HEK293T (cell line): ENCODE measurements at places on chromosomes 1 and 21.

- DNase-seq = no peak
These were observed 9.0 kb upstream of the SH3GLB1 start for GRCh38 chr1:86695400-86695799.

- DNase-seq = no peak
These were observed 22.2 kb downstream of the EPHX4 start for GRCh38 chr1:92051948-92052347.

GRCh38 chr1:115142616-115143015 lies 53.3 kb upstream of the TSPAN2 start:
- no peak for DNase-seq

DNA sequence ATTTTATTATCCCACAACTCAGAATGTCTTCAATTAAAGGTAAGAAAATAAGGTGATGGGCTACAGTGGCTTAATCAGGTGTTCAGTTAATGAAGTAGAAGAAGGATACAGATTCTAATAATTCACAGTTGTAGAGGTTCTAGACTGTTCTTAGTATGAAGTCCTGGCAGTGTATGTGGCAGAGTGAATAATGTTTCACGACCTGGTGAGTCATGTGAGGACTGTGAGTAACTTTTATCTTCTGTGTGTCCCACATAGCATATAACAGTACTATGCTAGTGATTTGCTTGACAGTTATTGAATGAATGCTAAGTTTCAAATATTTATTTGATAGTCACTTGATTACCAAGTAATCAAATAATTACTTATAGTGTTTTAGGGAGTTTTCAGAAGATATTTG lies 20.0 kb downstream of the SLC16A4 start:
- no peak for DNase-seq

DNA sequence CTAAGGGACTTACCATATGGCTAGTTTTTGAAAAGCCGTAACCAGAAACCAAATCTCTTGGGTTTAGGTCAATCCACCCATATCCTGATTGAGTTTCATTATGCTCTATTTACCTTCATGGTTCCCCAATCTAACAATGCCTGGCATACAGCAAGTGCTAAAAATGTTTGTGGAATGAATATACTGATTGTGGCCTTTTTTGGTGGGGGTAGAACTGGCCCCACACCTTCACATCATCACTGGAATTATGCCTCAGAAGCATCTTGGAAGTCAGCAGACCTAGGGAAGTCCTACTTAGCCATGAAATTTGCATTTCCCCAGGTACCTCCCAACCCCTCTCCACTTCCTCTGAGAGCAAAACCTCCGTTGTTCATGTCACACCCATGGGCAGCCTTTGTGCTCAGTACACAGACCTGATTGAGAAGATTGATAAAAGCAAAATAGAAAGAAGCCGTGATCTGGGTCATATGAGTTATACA lies 17.8 kb upstream of the SLAMF1 start:
- no peak for DNase-seq

GRCh38 chr1:58979677-58980076 lies 195.8 kb upstream of the JUN start:
- no peak for DNase-seq

DNA sequence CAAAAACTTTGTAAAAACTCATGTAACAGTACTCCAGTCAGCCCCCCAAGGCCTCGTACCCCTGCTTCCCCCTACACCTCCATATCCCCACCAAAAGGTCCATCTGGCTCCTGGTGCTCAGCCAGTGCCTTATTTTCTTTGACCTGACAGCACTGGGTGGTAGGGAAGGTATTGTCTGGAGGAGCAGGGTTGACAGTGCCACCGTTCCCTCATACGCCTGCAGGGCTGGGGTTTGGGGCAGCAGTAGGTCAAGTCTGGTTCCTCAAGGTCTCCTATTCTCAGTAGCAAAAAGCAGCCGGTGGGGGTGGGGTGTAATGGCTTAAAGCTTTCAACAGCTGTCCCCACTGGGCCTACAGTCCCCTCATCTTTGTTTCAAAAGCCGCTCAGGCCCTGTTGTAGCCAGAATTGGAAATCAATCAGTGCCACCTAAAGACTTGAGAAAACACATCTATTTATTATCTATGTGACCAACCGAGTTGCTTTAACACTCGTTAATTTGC lies 25.3 kb upstream of the TTF2 start:
- no peak for DNase-seq

- DNase-seq = peak; percentile 45
These were observed 12.7 kb upstream of the AIM2 start for GRCh38 chr1:159089184-159089791.

DNA sequence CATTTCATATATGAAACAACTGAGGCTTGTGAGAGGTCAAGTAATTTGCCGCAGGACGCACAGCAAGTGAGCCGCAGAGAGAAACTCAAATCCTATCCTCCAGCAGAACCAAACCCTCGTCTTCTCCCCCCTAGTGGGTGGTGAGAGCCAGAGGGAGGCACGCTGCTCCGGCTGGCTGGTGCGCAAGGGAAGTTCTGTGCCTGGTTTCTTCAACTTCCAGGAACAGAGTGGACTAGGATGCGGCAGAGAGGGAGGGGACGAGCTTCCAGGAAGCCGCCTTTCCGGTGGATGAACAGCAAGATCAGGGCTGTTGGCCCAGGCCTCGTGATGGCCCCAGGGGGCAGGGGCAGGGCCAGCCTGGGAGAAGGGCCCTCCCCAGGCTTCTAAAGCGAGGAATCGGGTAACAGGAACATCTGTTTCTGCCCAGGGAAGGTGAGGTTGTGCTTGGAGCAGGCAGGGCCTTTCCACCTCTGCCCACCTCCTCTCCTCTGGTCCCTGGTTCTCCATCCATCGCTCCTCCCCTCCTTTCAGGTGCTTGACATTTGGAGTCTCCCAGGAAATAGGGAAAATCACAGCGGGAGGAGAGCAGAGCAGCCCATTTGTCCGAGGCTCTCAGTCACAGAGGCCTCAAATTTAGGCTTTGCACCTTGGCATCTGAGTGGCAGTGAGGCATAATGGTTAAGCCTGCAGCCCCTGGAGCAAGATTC lies 16.8 kb upstream of the PDIK1L start:
- no peak for DNase-seq

DNA sequence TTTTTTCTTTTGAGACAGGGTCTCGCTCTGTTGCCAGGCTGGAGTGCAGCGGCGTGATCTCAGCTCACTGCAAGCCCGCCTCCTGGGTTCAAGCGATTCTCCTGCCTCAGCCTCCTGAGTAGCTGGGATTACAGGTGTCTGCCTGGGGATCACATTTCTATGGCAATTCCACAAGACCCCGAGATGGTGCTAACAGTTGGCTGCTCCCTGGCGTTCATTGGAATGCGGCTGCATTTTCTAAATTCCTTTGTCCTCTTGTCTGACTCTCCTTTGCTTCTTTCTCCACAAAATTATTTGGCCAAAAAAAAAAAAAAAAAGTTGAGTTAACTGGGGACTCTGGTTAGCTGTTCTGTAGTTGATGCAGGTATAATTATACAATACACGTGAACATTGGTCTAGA lies 176.4 kb downstream of the ETS2 start:
- no peak for DNase-seq

DNA sequence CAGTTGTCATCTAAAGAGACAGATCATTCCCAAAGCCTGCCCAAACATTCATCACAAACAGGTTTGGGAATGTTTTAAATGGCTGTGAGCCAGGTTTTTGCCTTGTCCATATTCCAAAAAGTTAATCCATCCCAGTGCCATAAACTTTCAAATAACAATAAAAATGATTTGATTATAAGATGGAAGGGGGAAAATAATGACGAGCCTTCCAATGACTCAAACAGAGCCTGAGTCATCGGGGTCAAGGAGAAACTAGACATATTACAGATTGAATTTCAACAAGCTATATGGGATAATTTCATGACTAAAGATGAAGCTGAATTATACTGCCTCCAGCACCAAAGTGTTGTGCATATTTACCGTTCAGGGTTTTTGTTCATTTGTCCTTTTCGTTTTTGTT lies 195.8 kb upstream of the PKN2 start:
- no peak for DNase-seq

DNA sequence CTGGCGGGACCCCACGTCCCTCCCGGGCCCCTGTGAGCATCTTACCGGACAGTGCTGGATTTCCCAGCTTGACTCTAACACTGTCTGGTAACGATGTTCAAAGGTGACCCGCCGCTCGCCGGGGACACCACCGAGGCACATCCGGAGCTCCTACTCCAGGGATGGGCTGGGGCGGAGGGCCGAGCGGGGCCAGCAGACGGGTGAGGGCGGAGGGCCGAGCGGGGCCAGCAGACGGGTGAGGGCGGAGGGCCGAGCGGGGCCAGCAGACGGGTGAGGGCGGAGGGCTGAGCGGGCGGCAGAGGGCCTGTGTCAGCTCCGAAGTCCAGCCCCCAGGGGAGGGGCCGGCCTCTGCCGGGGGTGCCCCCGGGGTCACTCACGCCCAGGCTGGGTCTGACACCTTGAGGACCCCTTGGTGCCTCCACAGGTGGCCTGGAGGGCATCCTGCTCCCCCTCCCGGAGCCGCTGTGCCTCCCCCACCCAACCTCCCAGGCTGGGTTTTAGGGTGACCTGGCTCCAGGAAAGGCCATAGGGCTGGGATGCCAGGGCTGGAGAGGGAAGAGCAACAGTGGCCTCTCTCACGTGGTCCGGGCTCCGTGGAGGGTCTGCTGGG lies 5.7 kb upstream of the TTLL10 start:
- no peak for DNase-seq

DNA sequence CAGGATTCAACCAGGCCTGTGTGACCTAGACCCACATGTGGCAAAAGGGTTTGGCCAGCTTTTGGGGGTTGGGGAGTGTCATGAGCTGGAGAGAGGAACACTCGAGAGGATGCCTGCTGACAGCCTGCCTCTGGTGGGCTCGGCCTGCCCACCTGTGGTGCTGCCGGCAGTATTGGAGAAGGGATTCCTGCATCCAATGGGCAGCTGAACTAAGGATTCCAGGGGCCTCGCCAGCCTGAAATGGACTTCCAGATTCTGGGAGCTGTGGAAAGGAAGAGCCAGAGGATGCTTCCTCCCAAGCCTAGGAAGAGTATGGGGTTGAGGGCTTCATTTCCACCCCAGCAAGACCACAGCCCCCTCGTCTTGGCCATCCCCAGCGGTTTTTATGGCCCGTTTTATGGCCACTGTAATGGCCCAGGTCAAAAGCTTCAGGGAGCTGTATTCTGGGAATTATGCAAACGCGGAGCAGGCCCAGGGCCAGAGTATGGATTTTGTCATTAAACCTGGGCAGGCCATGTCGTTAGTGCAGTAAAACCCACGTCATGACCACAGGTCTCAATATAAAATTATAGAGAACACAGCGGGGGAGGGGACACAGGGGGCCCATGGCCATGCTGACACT lies 63.6 kb downstream of the TMEM53 start:
- peak; percentile 45 for DNase-seq

GRCh38 chr1:22088331-22088730 lies 35.8 kb downstream of the CDC42 start:
- DNase-seq = no peak

DNA sequence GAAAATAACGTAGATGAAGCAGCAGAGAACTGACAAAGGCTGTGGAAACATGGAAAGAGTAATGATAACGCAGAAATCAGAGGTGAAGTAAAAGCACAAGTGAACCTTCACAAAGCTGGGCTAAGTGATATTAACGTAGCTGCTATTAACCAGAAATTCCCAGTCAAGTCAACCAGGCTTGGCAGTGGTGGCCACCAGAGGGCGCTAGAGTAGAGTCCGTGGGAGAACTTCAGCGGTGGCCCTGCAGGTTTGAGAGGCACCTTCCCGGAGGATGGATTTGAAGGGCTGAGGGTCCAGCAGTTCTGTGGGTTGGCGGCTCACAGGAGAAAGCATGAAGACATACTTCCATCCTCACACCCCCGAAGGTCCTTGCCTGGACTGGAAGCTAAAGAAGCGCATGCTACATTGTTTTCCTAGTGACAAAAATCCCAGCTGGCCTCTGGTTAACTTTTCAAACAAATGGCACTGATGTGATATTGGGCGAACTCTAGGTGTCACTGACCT lies 81.7 kb upstream of the ZNF648 start:
- peak; percentile 87 for DNase-seq

DNA sequence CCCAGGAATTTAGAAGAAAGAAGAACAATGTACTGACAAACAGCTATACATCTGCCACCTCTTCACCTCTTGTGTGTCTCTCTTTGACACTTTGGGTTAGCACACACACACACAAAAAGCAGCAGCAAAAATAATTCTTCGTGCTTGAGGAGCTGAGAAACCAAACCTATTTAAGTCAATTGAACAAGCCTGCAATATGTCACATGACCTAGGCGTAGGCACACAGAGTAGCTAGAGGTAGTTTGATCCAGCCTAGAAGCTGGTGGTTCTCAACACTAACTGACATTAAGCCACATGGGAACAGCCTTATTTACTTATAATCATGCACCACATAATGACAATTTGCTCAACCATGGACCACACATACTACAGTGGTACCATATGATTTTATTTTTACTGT lies 32.3 kb downstream of the RRAGC start:
- DNase-seq = no peak

DNA sequence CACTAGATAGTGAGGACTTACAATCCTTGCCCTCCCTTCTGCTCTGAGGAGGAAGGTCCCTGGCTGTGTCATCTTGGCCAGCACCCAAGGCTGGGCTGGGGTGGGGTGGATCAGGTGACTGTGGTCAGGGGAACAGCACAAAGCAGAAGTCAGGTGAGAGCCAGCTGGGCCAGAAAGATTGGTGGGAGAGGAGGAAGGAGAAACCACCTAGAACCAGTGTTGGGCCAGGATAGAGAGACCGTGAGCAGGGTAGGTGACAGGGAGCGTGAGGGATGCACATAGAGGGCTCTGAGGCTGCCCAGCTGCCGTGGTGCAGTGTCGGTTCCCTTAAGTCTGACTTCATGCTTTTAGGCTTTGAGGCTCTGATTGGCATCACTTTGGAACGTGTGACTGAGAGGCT lies 22.7 kb downstream of the NCF2 start:
- DNase-seq = no peak
